ENCODE measurements at places on chromosomes 2 and 18. TPM values are rescaled to one million over a fixed set of nuclear protein-coding genes. Genes with fewer than 3 reads are reported as not detected.

- H3K36me3 ChIP-seq = no peaks in the 10 kb centered on the region
- no peaks in the 10 kb centered on the region for H3K4me1 ChIP-seq
- no peak overlapping the region for H3K4me3 ChIP-seq
- no peak overlapping the region for H3K27ac ChIP-seq
Measured at GRCh38 chr2:144341538-144341937, 178.4 kb downstream of the ZEB2 start.

DNA sequence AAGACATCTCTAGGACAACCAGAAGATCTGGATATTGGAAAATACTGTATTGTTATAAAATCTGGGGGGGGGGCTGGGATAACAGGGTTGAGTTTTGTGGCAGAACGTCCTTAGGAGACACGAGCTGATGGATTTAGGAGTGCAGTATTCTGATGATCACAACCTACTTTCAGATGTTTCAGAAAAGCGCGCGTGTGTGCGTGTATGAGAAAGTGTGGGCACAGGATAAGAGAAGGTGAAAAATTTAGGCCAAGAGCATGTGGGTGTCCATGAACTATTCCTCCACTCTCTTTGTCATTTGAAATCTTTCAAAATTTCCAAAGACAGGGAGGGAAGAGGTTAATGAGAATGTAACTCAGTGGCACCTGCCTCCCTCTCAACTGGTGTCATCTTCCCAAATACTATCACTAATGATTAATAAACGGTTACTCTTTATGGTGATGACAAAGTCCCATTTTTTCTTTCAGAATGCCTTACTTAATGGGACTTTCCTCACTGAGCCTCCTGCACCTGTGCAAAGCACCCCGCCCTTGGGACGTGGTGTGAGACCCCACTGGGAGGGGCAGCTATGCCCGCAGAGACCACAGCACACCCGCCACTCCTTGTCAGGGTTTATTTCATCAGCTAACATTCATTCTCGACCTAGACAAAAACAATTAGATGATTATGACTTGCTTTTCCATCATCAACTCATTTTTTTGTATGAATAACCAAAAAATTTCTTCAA, 53.6 kb downstream of the HS6ST1 start:
- peaks cover 11% of the 10 kb centered on the region for H3K4me1 ChIP-seq
- H3K27ac ChIP-seq = no peak overlapping the region
- no peak overlapping the region for H3K4me3 ChIP-seq
- peaks cover 32% of the 10 kb centered on the region for H3K36me3 ChIP-seq
- no peaks in the 10 kb centered on the region for H3K27me3 ChIP-seq

- H3K27ac ChIP-seq = no peak overlapping the region
- no peak overlapping the region for H3K4me3 ChIP-seq
- H3K36me3 ChIP-seq = no peaks in the 10 kb centered on the region
- peaks cover 14% of the 10 kb centered on the region for H3K4me1 ChIP-seq
- no peaks in the 10 kb centered on the region for H3K27me3 ChIP-seq
Measured at GRCh38 chr2:230414302-230414701, 1.7 kb upstream of the SP100 start.

DNA sequence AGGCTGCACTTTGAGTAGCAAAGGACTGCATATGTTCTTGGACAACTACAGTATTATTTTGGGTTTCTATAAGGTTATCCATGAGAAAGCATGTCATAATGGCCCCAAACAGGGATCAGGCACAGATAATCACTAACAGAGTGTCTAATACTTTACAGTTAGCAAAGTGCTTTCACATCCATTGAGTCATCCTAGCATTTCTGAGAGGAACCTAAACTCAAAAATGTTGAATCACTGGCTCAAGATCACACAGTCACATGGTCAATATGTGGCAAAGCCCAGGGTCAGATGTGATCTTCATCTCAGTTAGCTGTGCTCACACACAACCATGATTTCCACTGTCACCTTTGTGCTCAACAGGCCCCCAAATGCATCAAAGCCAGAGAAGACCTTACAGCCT, 156.1 kb upstream of the VRK2 start:
- no peak overlapping the region for H3K27ac ChIP-seq
- DNase-seq = peak; percentile 61
- no peak overlapping the region for H3K4me3 ChIP-seq

GRCh38 chr18:54873884-54874255, 45.6 kb downstream of the RAB27B start:
- no peak overlapping the region for H3K27ac ChIP-seq
- peaks cover 2% of the 10 kb centered on the region for H3K4me1 ChIP-seq
- no peaks in the 10 kb centered on the region for H3K27me3 ChIP-seq
- H3K4me3 ChIP-seq = no peak overlapping the region

C1GALT1C1L gene
- 0.63 TPM for polyA plus RNA-seq

SERPINB3 gene
- not detected for polyA plus RNA-seq
